ENCODE measurements at places on chromosomes 6 and 20. TPM values are rescaled to one million over a fixed set of nuclear protein-coding genes. Genes with fewer than 3 reads are reported as not detected.

Gene TP53TG5
- 0.67 TPM for total RNA-seq

Gene CAP2
- total RNA-seq, result not detected

Gene GRM1
- total RNA-seq, result not detected

Gene TCP1
- 267 TPM for total RNA-seq

Gene ZHX3
- 10.2 TPM for total RNA-seq

Gene DEFB132
- total RNA-seq, result not detected

Gene NANP
- total RNA-seq, result 3.8 TPM

Gene DIDO1
- total RNA-seq, result 50.0 TPM

Gene GLP1R
- total RNA-seq, result 2.1 TPM

Gene BPIFB1
- not detected for total RNA-seq

Gene OOEP
- 0.77 TPM for total RNA-seq

Gene PPP1R14C
- 1.8 TPM for total RNA-seq

Gene ATG5
- total RNA-seq, result 38.4 TPM

Gene HDGFL1
- total RNA-seq, result not detected

Gene SNAP91
- total RNA-seq, result not detected

Gene LRRC1
- 4.4 TPM for total RNA-seq

Gene PHIP
- 36.4 TPM for total RNA-seq

Gene ERVFRD-1
- not detected for total RNA-seq

Gene SLC35F1
- 0.50 TPM for total RNA-seq

Gene IMPG1
- total RNA-seq, result not detected

Gene RAET1L
- not detected for total RNA-seq

Gene CABLES2
- total RNA-seq, result 7.1 TPM

Gene TMEM200A
- 0.53 TPM for total RNA-seq

Gene TRDN
- total RNA-seq, result not detected

Gene C20orf144
- 0.23 TPM for total RNA-seq

Gene KCNK16
- total RNA-seq, result not detected

Gene PAK5
- not detected for total RNA-seq

Gene HLA-DOB
- total RNA-seq, result 8.1 TPM

Gene MYB
- total RNA-seq, result 89.6 TPM

Gene FLRT3
- total RNA-seq, result not detected

Gene SLC22A16
- not detected for total RNA-seq

Gene PLCB1
- total RNA-seq, result 3.2 TPM

Gene PROCR
- total RNA-seq, result 1.1 TPM

Gene MLIP
- not detected for total RNA-seq

Gene LAMA2
- not detected for total RNA-seq

Gene VSX1
- 0.12 TPM for total RNA-seq

Gene EYA2
- total RNA-seq, result not detected

Gene APOBEC2
- total RNA-seq, result not detected

Gene RGS17
- total RNA-seq, result not detected

Gene DNMT3B
- 3.2 TPM for total RNA-seq

Gene ROS1
- not detected for total RNA-seq

Gene IL17F
- 0.50 TPM for total RNA-seq

Gene TBXT
- total RNA-seq, result not detected

Gene FAXC
- total RNA-seq, result not detected

Gene HLA-DQB1
- total RNA-seq, result 2.9 TPM

Gene MYL9
- total RNA-seq, result 2.0 TPM
